ENCODE measurements at places on chromosomes 7 and 10.

DNA sequence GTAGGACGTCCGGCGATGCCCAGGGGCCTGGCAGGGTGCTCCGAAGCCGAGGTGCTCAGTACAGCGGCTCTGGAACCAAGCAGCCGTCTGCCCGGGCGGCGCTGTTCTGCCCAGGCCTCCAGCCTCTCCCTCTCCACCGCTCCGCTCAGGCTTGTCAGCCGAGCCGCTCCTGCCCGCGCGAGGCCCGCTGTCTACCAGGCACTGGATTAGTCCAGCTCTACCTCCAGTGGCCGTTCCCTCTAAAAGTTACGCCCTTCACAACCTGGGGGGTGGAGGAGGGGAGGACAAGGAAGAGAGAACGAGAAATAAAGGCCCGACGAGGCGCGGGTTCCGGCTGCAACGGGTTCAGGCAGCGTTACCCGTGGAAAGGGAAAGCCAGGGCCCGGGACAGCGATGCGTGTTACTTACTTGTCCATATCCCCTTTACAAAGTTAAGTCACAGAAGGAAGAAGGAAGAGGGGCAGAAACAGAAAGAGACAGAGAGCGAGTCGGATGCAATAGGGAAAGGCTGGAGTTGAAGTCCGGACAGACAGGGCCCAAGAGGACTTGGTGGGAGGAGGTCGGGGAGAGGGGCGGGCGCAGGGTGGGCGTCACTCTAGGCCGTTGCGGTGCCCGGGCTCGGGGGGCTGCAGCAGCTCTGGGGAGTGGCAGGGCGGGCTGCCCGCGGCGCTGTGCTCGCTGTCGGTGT, 2.8 kb downstream of the SP8 start:
- DNase-seq, result no peak

- no peak for DNase-seq
Measured at GRCh38 chr7:63040966-63041610, 957.6 kb upstream of the ZNF722 start.

DNA sequence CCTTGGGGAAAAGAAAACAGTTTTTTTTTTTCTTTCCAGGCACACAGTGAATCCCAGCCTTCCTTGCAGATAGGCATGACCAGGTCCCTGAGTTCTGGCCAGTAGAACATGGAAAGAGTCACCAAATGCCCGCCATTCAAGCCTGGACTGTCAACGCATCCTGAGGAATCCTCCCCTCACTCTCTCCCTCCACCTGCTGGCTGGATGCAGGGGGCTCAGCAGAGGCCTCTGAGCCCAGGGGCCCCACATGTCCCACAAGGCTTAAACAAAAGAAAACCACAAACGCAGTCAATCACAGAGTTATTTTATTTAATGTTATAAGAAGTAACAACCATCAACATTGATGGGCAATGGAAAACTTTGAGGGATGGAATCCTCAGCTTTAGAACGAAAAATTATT, 93.1 kb downstream of the JCAD start:
- DNase-seq, result no peak

GRCh38 chr10:71595649-71596048, 123.9 kb downstream of the C10orf105 start:
- no peak for DNase-seq

DNA sequence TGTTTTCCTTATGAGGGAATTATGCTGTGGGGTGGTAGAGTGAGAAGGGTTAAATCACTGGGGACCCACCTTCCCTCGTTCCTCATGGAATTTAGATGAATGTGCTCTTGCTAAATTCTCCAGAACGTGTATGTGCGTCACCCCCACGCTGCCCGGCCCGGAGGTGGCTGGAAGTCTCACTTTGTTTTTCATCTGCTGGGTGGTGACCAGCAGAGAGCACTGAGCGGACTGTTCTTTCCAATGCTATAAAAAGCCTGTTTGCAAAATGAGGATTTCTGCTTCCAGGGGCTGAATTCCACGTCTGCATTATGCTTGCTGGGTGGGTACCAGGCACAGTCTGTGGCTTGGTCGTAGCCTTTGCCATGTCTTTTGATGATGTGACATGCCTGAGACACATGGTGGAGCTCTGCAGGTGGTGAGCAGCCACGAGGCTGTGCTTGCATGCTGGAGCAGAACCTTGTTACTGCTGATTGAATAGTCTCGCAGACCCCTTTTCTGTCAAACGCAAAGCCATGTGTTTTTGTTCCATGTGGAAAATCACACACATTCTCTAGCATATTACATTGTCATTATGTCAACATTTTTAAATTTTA, 31.9 kb upstream of the INSYN2A start:
- no peak for DNase-seq

- no peak for DNase-seq
Measured at GRCh38 chr7:94314413-94315410, 80.0 kb upstream of the COL1A2 start.

DNA sequence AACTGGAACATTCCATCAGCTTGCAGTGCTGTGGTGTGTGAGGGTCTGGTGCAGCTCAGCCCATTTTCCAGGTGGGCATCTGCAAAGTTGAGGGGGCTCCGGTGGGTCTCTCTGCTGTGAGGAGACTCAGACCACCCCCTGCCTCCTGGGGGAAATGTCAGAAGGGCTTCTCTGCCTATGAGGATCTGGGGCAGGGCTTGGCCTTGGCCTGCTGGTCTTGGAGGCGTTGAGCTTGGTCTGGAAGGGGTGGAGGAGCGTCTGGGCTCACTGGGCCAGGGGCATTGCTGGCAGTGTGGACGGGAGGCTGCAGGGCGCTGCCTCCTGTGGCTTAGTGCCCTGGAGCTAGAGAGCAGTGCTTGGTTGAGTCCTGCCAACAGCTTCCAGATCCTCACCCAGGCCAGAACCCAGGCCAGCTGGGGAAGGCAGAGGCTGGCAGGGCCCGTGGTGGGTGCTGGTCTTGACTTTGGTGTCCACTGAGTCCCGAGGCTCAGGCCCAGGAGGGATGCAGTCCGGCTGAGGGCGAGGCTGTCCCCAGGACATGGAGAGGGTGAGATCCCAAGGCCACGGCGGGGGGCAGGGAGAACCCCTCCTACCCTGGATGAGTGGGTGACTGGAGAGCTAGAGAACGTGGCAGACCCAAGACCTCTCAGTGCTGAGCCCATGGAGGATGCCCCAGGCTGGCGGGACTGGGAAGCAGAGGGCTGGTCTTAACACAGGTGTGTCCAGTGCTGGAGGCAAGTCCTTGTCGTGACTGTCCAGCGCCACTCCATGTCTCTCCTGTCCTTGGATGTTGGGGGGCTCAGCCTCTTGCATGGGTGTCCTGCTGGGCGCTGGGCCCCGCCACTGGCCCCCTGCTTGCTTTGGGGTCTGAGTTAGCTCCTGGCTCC, 2.8 kb downstream of the SPRN start:
- no peak for DNase-seq

DNA sequence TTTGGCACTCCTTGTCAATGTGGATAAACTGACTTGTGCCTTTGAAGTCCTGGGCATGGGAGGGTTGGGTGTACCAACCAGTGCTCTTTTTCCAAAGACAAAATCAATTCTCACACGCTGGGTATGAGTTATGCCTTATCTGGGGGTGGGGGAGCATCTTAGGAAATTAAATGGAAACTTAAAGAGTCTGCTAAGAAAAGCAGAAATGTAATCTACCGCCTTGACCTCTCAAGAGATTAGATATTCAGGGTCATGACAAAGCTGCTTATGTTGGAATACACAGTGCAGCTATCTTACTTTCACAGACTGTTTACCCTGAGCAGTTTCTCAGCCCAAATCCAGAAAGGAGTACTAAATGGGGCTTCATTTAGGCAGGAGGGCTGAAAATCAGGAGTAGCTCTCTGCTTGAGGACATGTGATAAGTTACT, 2.6 kb downstream of the MEST start:
- no peak for DNase-seq

DNA sequence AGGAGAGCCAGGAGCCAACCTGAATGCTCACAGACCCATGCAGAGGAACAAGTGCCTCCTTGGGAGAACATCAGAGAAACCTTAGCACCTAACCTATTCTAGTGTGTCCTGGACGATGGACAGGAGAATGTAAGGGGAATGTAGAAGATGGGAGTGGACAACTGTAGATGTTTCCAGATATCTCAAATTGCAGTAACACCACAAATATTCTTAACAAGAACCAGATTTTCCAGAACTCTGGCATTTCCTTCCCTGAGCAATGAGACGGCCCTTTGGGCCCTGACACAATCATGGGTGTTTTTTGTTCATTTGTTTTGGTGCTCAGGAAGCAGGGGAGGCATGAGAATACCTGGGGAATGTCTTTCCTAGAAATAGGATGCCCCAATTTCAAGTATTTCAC, 196.1 kb upstream of the PRSS1 start:
- DNase-seq, result no peak
